Stimulated activated CD8-positive, alpha-beta memory T cell treated with anti-CD3 and anti-CD28 coated beads, Interleukin-15, amount 100 ng/mL, for 48 hours (primary cell): ENCODE measurements at places on chromosomes 11 and 22.

DNA sequence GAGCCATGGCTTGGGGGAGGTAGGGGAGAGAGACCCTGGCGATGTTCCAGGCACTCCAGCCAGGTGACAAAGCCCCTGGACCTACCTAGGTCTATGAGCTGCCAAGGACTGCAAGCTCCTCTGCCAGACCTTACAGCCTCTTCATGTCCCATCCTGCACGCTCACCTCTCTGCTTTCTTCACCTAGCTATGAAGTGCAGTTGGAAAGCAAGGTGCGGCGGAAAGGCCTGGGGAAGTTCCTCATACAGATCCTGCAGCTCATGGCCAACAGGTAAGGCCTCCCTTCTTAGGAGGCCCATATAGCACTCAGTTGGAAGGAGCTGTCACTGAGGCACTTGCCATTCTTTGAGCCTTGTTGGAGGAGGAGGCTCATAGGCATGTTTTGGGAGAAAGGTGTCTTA lies 13.8 kb downstream of the NAA40 start:
- DNase-seq, result no peak

DNA sequence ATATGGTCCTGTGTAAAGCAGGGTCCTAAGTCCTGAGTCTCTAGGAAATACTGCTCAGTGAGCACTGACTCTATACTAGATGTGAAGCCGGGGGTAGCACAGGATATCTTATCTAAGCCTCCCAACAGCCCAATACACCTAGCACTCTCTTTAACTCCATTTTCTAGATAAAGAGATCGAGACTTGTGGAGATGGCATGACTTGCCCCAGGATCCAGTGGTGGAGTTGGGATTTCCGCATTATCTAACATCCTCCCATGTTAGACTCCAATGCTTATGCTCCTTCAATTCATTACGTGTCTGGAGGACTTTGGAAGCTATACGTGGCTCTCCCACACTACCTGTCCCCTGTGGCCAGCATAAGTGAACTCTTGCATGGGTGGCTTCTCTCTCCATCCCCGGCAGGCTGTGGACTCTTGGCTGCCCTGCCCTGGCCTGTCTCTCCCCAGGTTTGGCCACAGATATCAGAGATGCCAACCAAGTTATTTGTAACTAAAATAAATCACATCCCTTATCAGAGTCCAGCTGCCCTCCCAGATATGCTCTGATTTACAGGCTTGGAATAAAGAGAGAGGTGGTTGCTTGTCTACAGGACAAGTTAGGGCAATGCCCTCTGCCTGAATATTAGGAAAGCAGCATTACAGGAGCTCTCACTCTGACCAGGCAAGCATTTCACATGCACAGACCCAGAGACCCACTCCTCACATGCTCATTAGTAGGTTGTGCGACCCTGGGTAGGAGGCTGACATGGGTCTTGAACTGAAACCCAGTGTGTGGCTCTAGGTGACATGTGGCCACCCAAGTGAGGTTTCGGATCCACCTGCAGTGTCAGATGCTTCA lies 4.5 kb downstream of the CD44 start:
- no peak for DNase-seq

- no peak for DNase-seq
Measured at GRCh38 chr11:8352103-8352875, 88.6 kb upstream of the LMO1 start.

DNA sequence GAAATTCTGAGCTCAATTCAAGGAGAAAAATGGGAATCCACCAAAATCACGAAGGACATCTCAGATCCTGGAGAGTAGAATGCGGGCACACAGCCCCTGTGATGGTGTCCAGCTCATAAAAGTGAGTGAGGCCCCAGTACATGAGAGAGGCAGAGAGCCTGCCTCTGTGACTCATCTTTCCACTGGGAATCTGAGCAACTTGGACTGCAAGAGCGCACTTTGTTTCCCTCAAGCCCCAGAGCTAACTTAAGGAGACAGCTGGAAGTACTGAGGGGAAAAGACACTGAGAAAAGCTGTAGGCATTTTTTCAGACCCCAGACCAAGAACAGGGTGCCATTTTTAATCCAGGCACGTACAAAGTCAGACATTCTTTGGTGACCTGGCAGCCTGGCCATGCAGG lies 273.7 kb downstream of the C11orf87 start:
- no peak for DNase-seq

- DNase-seq, result no peak
Measured at GRCh38 chr11:72233056-72233772, 8.6 kb downstream of the INPPL1 start.

- DNase-seq, result no peak
Measured at GRCh38 chr11:122165607-122166371, 49.8 kb upstream of the BLID start.

- no peak for DNase-seq
Measured at GRCh38 chr11:30257058-30257457, 26.2 kb downstream of the FSHB start.

DNA sequence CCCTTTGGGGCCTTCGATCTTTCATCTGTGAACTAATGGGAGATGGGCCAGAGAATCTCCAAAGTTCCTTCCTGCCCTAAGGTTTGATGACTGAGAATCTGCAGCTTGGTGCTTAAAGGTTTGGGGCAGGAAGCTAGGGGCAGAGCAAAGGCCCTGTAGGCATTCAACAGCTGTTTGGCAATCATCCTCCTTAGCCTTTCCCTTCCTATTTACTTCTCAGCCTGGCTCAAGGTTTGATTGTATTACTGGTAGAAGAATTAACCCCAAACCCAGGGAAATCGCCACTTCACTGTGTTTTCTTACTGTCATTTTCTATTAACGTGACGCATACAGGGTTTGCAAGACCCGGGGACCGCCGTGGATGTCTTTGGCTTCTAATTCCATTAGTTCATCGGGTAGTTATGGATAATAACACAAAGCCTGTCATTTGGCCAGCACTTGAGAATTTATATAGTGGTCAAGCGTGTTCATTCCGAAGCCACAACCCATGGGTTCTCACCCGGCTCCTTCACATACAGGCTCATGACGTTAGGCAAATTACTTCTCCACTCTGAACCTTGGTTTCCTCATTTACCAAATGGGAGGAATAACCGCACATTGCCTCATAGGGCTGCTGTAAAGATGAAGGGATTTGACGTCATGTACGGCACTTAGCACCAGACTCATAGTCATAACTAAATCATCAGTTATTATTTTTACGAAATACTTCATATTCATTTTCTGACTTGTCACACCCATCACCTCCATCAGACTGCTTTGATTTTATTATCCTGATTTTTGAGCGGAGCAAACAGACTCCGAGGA lies 158.1 kb downstream of the FBXO7 start:
- no peak for DNase-seq
